ENCODE measurements at places on chromosomes 7 and 10.
A peak's percentile ranks its signal among the peaks of the same experiment; 100 is the strongest.

GRCh38 chr7:37225285-37225969 lies 223.2 kb downstream of the ELMO1 start:
- no peak for DNase-seq

- DNase-seq = no peak
These were observed 57.1 kb downstream of the FIGNL1 start for GRCh38 chr7:50393076-50393475.

GRCh38 chr10:34232481-34232880 lies 582.6 kb downstream of the PARD3 start:
- no peak for DNase-seq

GRCh38 chr10:76453997-76454396 lies 1022.6 kb downstream of the LRMDA start:
- no peak for DNase-seq

GRCh38 chr10:101660256-101660655 lies 34.7 kb downstream of the FBXW4 start:
- no peak for DNase-seq

DNA sequence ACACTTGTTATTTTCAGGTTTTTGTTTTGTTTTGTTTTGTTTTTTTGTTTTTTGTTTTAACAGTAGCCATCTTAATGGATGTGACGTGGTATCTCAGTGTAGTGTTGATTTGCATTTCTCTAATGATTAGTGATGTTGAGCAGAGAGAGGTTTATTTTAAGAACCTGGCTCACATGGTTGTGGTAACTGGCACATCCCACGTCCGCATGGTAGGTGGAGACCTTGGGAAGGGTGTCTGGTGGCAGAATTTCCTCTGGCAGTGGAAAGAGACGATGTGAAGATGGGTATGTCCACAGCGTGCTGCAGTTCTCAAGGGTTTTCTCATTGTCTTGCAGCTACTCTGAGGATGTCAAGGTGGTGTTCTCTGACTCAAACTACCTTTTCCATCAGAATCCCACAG lies 252.2 kb downstream of the GALNT17 start:
- DNase-seq = no peak

- no peak for DNase-seq
These were observed 1013.8 kb upstream of the MBL2 start for GRCh38 chr10:53786236-53786900.

- DNase-seq = no peak
These were observed 193.2 kb upstream of the KLF6 start for GRCh38 chr10:3978174-3978573.

- no peak for DNase-seq
These were observed 7.3 kb downstream of the FSCN3 start for GRCh38 chr7:127600885-127601284.

DNA sequence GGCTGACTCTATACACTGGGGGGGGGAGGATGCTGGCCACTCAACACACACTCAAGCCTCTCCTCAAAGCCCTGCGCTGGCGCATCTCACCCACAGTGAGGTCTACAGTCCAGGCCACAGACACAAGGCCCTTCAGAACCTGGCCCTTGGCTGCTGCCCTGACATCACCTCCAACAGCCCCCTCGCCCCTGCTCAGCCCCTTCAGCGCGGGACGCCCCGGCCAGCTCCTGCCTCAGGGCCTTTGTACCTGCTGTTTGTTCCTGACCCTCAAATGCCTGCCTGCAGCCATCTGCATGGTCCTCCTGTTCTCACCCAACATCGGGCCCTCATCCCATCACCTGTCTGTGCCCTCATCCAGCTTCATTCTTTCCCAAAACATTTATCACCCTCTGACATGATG lies 572.6 kb downstream of the DNAJB6 start:
- DNase-seq = no peak

DNA sequence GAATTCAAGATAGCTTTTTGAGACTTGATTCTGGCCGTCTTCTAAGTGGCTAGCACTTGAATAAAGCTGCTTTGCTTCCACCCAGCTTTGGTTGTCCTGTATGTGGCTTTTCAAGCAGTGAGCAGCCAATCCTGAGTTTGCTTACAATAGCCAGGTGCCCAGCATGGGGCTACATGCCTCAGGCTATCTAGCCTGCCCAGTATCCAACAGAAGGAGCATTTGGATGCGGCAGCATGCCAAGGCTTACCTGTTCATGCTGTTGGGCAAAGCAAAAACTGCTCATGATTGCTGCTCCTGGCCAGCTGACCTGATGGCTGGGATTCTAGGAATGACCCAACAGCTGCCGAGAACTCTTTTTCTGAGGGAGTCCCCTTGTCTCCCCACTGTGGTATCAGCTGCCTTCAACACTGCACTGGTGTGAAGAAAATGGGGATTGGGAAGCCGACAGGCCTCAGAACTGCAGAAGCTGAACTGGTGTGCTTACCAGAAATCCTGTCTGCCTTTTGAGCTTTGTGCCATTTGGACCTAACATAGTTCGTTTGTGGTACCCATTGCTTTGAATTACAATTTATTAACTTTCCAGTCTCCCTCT lies 618.9 kb upstream of the IGFBP3 start:
- DNase-seq = no peak

DNA sequence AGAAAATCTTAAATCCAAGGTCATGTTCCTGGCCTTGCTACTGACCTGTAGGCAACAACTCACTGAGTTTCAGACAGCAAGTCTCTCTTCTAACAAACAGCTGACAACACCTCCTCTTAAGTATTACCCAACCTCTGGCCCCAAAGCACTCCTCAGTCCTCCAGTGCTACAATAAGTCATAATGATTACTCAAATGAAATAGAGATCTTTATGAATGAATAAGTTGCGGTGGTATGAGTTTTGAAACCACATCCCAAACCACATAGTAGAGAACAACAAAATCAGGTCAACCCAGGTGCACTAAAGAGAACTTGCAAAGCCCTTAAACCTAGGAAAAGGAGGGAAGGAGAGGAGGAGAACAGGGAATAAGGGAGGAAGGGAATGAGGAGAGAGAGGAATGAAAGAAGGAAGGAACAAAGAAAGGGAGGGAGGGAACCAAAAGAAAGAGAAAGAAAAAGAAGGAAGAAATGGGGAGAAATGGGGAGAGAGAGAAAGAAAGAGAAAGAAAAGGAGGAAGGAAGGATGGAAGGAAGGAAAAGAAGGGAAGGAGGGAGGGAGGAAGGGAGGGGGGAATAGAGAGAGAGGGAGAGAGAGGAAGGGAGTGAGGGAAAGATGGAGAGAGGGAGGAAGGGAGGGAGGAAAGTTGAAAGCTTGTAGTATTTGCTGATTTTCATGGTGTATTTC lies 142.8 kb upstream of the CALCR start:
- no peak for DNase-seq

GRCh38 chr10:125431149-125431548 lies 251.8 kb downstream of the TEX36 start:
- DNase-seq = no peak

DNA sequence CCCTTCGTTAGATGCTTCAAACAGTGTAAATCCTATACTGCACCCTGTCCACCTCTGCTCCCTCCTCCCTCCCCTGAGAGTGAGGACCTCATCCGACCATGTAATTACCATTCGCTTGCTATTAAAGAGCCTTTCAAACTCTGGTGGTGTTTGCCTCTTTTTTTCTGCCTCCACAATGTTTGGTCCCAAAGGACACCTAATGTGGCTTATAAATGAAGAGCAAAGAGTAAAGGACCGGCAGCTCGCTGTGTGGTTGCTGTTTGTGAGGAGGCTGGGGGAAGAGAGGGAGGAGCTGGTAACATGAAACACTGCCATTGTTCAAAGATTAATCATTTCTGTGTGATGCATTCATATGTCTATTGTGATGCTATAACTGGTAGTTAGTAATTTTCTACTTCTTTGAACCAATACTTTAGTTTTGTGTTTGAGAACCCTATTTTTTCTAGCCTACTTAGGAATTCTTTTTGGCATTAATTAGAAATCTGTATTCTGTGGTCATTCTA lies 27.9 kb downstream of the MTURN start:
- no peak for DNase-seq

DNA sequence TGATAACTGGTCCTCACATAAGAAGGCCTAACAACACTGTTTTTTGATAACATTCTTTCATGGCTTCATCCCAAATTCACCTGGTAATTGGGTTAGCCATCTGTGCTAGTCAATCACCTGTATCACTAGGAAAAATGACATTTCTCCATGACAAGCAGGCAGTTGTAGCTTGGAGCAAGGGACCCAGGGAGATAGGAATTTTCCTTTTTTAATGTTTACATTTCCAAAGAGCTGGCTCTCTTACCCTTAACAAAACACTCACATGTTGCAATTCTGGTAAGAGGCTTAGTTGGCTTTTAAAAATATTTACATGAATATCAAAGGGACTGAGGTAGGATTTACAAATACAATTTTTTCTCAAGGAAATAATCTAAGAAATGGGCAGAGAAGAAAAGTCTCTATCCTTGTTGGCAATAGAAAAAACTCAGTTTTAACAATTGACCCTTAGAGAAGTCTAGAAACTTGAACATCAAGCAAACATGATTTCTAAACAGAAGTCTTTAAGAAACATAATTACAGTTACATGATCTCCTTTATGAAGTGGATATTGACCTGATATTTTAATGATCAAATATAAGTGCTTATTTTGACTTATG lies 16.1 kb upstream of the AKR1C1 start:
- DNase-seq = no peak

DNA sequence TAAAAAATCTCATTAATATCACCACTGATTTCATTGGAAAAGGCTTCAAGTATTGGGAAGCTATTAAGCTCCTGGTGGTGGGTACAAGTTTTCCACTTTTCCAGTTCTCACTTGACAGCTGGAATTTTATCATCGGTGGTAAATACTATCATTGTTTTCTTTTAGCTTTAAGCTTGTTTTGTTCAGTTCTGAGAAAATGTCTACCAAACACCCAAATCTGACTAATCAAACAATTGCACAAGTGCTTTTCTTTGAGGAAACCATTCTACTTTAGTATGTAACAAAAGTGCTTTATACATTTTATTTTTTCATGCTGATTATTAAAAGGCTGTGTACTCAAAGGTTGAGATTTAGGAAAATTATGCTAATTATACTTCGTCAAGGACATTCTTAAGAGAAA lies 7.9 kb downstream of the PRPF18 start:
- DNase-seq = no peak

GRCh38 chr7:5528071-5528814 lies 104.6 kb upstream of the TNRC18 start:
- no peak for DNase-seq

DNA sequence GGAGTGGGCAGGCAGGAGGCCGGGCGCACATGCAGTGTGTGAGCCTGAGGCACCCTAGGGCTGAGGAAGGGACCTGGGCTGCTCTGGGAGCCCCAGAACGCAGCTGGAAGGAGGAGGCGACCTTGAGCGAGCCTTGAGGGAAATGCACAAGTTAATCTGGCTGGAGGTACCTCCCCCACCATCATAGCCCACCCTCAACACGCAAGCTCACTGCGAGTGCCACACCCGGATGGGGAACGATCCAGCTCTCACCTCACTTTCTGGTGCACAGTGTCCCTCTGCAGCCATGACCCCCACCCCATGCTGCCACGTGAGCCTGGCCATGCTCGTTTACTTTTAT lies 162.4 kb upstream of the PPP2R2D start:
- DNase-seq = no peak

DNA sequence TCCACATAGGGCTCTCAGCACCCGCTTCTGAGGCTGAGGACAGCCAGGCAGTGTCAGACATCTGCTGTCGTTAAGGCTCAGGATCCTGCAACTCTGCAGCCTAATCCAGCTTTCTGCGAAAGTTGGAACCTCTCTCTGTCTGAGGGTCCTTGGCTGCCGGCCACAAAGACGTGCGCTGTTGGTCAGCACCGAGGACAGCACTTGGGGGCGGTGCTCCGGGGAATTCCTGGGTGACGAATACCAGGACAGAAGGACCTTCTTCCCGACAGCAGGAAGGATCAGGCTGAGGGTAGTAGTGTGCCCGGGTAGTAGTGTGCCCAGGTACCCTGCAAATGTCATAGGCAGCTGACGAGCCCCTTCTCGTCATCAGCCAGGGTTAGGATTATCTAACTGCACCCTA lies 16.0 kb upstream of the RASGEF1A start:
- peak; percentile 23 for DNase-seq

DNA sequence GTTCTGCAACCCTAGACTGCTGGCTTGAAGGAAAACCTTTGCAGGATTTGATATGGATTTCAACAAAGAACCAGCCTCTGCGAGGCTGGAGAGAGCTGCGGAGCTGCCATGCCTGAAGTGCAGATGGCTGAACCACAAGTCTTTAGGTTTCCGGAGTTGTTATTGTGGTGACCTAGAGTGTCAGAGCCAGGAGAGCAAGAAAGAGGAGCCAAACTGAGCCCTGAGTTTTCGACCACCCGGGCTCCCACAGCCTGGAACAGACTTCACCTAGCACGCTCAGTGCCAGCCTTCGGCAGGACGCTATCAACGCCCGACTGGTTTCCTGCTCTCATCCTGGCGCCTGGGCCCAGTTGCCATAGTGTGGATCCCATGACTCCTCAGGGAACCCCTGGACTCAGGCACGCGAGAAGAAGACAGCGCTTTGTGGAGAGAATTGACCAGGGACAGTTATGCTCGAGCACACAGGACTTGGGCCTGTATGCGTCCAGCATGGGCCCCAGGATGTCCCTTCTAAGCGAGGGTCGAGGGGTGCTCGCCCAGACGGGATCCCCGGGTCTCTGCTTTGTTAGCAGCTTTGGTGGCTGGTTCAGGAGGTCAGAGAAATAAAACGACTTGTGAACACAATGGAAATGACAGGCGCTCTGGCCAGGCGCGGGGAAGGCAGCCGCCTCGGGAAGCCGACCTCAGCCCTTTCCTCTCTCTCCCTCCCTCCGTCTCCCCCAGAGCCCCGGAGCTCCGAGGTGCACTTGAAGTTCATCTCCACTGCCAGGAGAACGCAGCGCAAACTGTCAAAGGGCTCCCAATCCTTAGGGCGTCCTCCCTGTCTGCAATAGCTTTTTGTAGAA lies 1.8 kb upstream of the GAD2 start:
- DNase-seq = no peak

GRCh38 chr7:98186452-98187137 lies 24.6 kb upstream of the BHLHA15 start:
- peak; percentile 59 for DNase-seq

DNA sequence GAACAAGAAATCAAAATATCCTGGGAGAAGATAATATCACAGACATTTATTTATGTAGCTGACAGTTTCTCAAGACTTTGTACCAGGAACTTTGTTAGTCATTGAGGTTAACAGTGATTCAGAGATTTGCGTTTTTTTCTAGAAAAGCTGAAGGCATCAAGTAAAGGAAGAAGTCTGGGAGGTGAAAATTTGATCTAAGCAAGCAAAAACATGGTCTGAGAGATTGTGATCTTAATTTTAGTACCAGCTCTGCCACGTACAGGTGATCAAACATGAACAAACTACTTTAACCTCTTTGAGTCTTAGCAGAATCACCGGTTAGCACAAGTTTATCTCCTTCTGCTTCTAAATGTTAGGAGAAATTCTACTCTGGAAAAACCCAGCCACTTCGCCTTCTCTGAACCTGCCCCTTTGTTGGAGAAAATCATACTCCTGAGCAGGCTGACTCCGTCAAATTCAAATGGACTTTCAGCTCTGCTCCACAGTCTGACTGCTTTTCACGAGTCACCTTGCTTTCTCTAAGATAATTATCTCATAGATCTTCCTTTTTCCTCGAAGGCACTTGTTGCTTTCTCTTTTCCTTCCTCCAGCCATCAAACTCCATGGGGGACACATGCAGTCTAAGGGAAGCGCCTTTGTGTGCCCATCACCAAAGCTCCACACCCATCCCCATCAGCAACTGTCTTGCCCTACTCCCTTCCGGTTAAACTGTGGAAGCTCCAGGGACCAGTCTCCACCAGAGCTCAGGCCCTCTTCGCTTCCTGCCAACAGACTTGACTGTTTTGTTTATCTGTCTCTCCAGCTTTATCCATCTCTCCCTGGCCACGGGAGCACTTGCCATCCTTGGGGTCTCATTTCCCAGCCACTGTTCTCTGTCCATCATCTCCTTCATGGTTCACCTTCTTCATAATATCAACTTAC lies 86.3 kb downstream of the PRKCQ start:
- DNase-seq = peak; percentile 39

GRCh38 chr7:28536259-28536658 lies 123.9 kb downstream of the CREB5 start:
- no peak for DNase-seq

All from inflammatory macrophage treated with lipopolysaccharide for 1 hour (primary cell).